ENCODE measurements at places on chromosomes 11 and 22.
A peak's percentile ranks its signal among the peaks of the same experiment; 100 is the strongest.

DNA sequence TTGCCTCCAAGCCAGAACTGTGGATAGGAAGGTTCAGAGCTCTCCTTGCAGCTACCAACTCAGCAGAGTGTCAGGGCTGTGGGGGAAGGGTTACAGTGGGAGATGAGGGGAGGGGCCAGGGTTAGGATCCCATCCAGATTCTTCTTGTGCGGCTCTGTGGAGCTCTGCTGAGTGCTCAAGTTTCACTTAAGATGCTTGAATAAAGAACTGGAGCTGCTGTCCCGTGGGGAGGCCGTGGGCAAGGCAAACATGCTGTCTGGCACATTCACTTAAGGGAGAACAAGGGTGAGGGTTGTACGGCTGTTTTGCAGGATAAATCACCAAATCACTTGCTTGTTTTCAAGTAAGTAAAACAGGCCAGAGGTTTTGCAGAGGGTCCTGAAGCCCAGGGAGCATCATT is 197.1 kb downstream of the FAM76B start:
- no peak for DNase-seq

GRCh38 chr11:111376181-111376871 is 2.7 kb downstream of the POU2AF1 start:
- DNase-seq, result no peak

DNA sequence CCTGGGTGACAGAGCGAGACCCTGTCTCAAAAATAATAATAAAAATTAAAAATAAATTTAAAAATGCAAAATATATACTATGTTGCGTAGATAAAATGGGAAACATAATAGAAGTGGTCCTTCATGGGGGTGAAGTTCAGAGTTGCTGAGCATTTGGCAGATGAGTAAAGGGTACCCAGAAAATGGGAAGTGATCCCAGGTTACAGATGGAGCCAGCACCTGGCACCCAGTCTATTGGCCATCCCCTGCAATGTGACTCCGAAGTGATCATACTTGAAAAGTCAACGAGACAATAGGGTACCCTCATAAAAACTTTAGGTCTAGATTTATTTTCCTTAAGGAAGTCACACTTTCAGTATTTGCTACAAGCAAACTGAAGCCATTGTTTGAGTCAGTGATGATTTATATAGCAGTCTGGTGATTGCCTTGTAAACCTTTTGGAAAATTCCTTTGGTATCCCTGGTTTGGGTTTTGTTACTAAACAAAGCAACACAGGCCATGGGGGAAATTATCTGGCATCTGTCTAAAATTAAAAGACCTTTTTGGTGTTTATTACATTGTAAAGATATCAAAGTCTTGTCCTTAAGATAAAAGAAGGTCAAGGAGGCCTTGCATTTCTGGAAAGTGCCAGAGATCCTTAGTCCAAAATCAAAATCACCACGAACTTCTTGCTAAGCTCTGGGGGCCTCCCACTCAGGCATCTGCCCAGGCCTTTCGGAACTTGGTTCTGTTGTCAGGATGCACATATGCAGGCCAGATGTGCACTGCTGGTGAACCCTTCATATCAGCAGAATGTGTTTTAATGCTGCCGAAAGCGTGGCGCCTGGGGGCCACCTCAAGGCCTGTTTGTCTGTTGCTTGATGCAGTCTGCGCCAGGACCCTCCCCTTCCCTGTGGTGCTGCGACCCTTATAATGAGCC is 4.3 kb downstream of the SMARCB1 start:
- no peak for DNase-seq

- DNase-seq, result no peak
Observed at GRCh38 chr11:112793416-112793815, 167.8 kb upstream of the NCAM1 start.

GRCh38 chr11:118643995-118644345 is 35.5 kb downstream of the TREH start:
- no peak for DNase-seq

DNA sequence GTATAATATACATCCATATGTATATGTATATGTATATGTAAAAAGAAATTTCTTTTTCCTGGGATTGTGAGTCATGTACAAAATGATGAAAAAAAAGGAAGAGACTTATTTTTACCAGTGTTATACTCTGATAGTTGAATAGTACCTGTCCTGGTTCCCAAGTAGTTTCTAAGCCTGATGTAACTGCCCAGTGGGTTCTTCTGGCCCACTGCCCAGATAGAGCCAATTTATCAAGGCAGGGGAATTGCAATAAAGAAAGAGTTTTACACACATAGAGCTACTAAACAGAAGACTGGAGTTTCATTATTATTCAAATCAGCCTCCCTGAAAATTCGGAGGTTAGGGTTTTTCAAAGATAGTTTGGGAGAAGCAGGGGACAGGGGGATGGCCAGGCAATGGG is 29.1 kb upstream of the NARS2 start:
- DNase-seq, result no peak

- DNase-seq, result no peak
Observed at GRCh38 chr22:21881841-21882753, 14.7 kb upstream of the MAPK1 start.

GRCh38 chr11:65817312-65817834 is 16.4 kb upstream of the SNX32 start:
- peak; percentile 14 for DNase-seq

DNA sequence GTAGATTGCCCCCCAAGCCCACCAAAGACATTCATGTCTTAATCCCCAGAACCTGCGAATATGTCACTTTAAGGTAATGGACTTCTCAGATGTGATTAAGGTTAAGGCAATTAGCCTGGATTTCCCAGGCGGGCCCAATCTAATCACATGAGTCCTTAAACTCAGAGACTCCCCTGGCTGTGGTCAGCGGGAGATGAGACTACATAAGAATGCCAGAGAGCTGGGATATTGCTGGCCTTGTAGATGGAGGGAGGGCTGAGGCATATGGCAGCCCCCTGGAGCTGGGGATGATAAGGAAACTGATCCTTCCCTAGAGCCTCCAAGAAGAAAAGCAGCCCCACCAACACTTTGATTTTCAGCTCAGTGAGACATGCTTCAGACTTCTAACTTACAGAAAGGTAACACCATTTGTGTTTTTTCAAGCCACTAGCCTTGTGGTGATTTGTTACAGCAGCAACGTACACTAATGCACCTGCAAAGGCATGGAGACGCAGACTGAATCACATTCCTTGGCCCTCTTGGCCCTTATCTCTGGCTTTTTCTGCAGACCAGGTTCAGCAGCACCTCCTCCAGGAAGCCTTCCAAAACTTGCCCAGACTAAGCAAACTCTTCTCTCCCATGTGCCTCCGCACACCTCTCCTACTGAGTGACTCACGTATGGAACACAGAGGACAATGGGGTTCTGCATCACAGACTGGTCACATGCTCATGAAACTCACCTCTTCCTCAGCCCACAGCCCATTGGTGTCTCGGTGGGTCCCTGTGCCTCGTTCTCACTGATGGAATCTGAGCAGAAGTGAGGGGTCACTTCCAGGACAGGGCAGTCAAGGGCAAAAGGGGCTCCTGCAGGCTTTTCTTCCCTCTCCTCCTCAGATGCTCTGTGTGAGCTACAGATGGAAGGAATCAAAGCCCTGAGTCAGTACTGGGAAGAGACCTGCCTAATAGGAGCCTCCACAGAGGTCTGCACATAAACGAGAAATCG is 86.3 kb upstream of the HMGXB4 start:
- DNase-seq, result no peak

- DNase-seq, result no peak
Observed at GRCh38 chr11:21771097-21771496, 421.8 kb upstream of the ANO5 start.

GRCh38 chr22:27858626-27859025 is 57.1 kb upstream of the MN1 start:
- DNase-seq, result no peak

GRCh38 chr11:72352859-72353551 is 81.3 kb downstream of the CLPB start:
- peak; percentile 85 for DNase-seq

DNA sequence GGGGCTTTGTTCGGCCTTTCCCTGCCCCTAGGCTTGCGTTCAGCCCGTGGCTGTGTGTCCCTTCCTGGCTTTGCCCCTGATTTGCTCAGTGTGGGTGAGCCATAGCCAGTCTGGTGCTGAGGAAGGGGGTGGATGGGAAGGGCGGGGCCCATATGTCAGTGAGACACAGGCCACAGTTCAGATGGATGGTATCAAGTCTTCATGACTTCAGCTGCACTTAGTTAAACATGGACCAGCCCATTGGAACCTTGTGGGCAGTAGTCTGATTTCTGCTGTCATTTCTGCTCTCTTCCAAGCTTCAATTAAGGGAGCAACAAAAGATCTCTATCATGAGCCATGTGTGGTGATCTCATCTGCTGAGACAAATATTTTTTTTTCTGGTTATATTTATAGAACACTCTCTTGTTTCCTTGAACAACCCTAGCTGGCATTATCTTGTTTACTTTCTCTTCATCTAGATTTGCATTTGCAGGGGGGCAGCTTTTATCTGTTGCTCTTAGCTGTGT is 21.6 kb upstream of the PEX26 start:
- DNase-seq, result peak; percentile 74

GRCh38 chr11:27963370-27963769 is 144.6 kb downstream of the KIF18A start:
- DNase-seq, result no peak

- DNase-seq, result peak; percentile 49
Observed at GRCh38 chr11:2166091-2166851, 5.3 kb upstream of the INS start.

DNA sequence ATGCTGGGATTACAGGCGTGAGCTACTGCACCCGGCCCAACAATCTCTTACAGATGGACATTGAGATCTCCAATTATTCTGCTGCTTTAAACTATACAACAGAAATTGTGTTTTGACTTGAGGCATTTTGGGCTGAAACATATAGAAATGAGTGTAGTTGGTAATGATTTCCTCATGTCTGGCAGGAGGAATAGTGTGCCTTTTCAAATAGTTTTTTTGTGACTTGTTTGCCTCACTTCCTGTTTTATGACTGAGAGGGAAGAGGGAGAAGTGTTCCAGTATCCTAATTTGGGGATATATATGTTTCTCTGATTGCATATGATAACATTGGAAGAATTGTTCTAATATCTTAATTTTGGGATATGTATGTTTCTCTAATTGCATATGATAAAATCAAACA is 40.2 kb downstream of the EP300 start:
- DNase-seq, result no peak

DNA sequence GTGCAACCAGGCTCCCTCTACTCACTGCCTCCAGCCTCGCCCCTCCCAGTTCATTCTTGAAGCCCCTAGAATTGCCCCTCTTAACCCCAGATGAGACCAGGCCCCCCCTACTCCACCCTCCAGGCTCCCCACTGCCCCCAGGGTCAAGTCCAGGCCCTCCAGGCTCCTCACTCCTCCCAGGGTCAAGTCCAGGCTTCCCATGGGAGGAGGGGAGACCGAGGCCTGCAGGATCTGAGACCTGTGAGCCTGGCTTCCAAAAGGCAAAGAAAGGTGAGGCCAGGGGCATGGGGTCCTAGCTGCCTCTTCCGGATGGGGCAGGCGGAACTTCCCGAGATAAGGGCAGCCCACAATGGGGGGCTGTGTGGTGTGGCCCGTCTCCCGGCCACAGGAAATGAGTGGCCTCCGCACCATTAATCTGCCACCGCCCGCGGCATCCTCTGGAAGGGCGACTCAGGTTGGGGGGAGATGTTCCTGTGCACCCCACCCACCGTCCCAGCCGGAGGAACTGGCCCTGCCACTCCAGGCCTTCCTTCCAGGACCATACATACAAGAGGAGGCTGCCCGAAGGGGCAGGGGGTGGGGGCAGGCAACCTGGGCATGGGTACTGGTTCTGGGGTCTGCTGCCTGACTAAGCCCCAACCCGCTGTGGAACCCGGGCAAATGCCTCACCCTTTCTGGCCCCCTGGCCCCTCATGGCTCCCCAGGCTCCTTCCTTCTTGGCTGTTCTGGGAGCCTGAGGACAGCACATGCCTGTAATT is 35.1 kb upstream of the WNT11 start:
- no peak for DNase-seq

DNA sequence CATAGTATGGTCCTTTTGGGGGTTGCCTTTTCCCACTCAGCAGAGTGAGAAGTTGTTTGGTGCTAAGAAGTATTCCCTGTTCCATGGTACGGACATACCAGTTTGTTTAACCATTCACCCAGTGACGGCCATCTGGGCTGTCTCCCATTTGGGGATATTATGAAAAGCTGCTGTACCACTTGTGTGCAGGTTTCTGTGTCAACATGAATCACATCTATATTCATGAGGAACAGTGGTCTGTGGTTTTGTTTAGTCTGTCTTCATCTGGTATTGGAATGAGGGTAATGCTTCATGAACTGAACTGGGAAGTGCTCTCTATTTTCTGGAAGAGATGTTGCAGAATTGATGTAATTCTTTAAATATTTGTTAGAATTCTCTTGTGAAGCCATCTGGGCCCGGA is 89.5 kb downstream of the TRMU start:
- peak; percentile 76 for DNase-seq

GRCh38 chr22:19061471-19062138 is 60.6 kb downstream of the DGCR2 start:
- DNase-seq, result no peak

GRCh38 chr11:65920372-65920802 is 1.2 kb downstream of the DRAP1 start:
- DNase-seq, result peak; percentile 57

Data from ELR (cell line).